ENCODE measurements at places on chromosomes 6 and 20.

GRCh38 chr6:127618729-127619128 is 41.8 kb downstream of the C6orf58 start:
- DNase-seq: no peak

- no peak for DNase-seq
Measured at GRCh38 chr6:7183707-7184106, 75.9 kb downstream of the RREB1 start.

DNA sequence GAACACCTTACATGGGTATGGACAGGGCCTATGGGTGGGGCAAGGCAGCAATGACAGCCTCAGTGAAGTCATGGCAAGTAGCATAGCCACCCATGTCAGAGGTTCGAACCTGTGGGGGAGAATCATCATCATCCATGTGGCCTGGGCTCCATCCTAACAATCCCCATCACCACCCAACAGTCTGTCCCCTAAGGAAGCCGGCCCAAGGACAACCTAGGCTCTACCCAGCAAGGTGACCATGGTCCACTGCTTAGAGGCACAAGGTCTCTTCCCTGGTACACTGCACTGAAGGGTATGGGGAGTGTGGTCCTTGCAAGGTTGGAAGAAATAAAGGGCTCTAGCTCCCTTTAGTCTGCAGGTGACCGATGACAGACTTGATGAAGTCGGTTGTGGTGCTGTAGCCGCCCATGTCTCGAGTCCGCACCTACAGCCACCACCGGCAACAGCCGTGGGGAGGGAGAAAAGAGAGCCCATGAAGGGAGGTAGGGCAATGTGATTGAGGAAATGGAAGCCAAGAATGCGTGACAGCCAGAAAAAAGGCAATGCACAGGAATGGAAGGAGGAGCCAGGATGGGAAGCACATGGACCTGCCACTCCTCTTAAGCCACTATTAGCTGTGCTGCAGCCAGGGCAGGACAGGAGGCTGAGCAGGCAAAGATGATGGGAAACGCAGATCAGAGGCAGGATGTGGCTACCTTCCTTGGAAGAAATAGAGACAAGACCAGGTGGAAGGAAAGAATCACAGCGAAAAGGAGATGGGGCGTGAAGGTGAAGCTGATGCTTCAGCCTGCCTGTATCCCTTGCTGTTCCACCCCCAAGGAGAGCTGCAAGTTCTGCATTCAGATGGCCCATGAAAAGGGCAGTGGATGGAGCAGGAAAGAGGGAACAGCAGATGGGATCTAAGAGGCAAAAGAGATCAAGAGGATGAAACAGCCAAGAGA is 5.3 kb downstream of the IDH3B start:
- no peak for DNase-seq

DNA sequence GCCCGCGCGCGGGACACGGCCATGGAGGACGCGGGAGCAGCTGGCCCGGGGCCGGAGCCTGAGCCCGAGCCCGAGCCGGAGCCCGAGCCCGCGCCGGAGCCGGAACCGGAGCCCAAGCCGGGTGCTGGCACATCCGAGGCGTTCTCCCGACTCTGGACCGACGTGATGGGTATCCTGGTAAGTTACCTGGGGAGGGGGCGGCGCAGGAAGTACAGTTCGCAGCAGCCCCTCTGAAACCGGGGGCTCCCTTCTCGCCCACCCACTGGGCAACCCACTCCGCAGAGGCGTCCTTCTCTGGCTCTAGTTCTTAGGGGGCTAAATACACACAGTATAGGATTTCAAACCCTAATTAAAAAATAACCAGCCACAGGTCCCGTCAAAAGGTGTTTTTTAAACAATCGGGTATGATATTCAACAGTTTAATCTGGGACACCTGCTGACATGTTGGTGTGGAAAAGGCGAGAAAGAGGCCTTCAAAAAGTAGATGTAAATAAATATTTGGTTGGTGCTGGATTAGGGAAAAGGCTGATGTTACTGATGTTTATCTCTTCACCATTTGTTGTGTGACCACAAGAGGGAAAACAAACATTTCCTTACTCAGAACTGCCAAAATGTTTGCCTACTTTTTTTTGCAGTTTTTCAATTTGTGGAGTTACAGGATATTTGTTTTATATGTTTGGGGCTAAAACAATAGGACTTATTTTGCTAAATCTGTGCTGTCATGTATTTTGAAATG is 577 bp downstream of the SASH1 start:
- DNase-seq: no peak

DNA sequence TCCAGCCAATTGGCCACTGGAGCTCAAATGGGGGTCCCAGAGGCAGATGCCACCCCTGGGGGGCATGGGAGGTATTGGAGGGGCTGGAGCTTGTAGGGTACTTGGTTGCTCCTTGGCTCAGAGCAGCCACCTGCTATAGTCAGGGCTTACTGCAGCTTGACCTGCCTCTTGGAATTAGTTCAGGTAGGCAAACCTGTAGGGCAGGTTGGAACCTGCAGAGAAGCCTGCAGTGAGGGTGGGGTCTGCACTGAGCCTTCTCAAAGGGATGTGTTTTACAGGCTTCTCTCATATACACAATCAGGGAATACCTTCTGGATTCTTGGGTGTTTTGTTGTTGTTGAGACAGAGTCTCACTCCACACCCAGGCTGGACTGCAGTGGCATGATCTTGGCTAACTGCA is 94.2 kb upstream of the MYL9 start:
- no peak for DNase-seq

DNA sequence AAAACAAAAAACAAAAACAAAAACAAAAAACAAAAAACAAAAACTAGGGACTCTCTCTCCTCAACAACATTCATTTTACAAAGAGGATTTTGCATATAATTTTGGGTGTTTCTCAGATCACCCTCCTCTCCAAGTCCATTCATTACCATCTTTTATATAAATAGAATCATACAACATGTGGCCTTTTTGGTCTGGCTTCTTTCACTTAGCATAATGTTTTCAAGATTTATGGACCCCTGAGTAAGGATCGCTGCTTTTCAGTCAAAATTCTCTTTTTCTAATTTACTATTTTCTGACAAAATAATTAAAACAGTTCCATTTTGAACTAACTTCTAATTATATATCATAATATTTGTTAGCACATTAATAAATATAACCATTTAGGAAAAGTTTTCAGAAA is 94.8 kb downstream of the UBE3D start:
- no peak for DNase-seq

DNA sequence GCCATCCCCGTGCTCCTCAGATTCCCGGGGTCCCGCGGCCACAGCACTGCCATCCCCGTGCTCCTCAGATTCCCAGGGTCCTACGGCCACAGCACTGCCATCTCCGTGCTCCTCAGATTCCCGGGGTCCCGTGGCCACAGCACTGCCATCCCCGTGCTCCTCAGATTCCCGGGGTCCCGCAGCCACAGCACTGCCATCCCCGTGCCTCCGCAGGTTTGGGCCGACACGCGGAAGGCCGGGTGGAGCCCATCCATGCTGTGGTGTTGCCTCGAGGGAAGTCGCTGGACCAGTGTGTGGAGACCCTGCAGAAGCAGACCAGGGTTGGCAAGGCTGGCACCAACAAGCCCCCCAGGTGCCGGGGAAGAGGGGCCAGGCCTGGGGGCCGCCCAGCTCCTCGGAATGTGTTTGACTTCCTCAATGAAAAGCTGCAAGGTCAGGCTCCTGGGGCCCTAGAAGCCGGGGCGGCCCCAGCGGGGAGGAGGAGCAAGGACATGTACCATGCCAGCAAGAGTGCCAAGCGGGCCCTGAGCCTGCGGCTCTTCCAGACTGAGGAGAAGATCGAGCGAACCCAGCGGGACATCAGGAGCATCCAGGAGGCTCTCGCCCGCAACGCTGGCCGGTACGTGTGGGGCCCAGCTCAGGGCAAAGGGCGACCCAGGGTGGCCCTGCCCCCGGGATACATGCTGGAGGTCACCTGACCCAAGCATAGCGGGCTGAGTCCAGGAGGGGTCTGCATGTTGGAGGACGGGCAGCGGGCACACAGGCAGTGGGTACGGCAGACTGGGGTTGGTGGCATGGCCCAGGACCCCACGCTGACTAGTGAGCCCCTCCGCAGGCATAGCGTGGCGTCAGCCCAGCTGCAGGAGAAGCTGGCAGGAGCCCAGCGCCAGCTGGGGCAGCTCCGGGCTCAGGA is 1.3 kb upstream of the LIME1 start:
- DNase-seq: no peak

- DNase-seq: no peak
Measured at GRCh38 chr20:63500151-63500901, 1.4 kb upstream of the EEF1A2 start.

DNA sequence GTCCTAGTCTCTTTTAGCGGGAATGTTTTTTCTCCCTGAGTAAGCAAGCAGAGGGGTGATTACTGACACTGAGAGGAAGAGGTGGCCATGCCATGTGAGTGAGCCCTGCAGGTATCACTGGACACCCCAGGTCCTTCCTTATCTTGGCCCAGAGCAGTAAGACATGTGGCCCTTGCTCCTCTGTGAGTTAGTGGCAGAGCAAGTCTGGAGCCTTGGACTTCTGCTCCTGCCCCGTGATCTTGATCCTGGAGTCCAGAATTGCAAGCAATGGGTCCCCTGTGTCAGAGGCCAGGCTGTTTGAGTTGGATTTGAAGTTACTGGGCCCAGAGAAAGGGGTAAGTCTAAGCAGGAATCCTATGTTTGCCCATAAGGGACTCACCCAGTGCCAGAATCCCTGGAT is 92.1 kb upstream of the EMILIN3 start:
- no peak for DNase-seq

DNA sequence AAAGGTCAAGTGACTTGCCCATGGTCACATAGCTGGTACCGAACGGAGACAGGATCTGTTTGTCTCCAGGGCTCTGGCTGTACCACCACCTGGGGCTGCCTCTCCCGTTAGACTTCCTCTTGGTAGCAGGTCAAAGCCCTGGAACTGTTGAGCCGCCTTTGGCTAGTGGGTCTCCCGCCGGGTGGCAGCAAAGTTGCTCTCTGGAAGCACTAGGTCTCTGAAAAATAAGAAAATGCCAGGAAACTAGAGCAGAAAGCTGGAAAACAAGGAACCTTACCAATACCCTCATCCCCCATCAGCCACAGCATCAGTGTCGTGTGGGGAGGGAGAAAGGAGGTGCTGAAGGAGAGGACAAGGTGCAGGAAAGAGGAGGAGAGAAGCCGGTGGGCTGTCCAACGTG is 291.0 kb upstream of the SUPT3H start:
- DNase-seq: no peak

- no peak for DNase-seq
Measured at GRCh38 chr6:30840935-30841643, 43.2 kb upstream of the DDR1 start.

GRCh38 chr6:5501837-5502236 is 240.5 kb downstream of the FARS2 start:
- no peak for DNase-seq

DNA sequence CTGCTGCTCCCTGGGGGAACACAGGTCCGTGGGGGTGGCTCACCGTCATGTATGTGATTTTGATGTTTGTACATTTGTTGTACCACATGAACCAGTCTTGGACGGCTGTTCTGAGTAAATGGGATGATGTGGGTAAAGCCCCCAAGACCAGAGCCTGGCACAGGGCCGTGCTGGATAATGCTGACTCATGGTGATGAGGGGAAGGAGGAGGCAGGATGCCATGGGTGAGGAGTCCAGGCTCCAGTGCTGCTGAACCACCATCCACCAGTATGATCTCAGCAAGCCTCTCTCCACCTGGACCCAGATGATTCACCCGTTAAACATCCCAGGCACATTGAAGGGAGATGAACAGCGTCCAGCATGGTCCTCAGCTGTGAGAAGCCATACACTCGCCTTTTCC is 9.6 kb upstream of the APCDD1L start:
- DNase-seq: no peak

DNA sequence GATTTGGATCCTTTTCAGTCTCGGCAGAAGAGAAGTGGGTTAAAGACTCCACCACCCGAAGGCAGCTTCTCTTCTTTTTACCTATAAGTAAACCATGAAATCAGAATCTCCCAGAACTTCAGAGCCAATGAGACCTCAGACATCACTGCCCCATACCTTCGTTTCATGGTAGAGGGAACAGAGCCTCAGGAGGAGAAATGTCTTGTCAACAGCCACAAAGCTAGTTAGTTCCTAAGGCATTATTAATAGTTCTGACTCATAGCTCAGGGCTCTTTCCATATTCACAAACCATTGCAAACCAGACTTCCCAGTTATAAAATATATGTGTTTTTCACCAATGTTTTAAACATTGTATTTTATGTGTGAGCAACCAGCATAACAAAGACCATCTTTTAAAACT is 118.7 kb upstream of the RIPOR2 start:
- DNase-seq: no peak

GRCh38 chr6:135222623-135223022 is 41.5 kb downstream of the MYB start:
- DNase-seq: no peak

GRCh38 chr6:157961153-157961831 is 20.4 kb upstream of the SYNJ2 start:
- DNase-seq: no peak

GRCh38 chr20:11266571-11266970 is 592.8 kb upstream of the JAG1 start:
- DNase-seq: no peak
